ENCODE measurements at places on chromosomes 2 and 18.

DNA sequence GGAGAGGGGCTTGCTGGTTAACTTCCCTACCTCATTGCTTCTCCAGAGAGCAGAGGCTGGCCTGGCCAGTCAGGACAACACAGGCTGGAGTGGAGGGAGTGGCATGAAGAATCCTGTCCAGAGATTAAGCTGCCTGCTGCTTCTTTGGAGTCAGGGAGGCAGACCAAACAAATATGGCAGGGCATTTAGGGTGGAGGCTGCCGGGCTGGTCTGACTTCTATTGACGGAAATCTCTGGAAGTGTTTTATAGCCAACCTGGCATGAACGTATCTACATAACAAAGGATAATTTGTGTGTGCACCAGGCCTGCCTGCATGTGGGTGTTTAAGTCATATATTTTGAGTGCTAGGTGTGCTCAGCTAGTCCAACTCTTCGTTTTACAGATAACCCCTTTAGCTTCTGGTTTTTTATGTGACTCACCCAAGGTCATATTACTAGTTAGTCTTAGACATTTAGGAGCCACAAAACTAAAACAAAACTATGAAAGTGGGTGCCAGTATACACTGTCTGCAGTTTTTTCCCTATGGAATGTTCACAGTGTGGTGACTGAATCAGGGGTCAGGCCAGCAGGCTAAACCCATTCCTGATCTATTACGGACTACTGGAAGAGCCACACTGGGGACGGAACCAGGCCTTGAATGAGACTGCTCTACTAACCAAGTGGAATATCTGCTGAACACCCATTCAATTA, 5.5 kb downstream of the NPC1 start:
- DNase-seq, result no peak

- no peak for DNase-seq
These were observed 61.2 kb upstream of the B3GNT7 start for GRCh38 chr2:231334179-231334930.

- DNase-seq, result no peak
These were observed 148.6 kb upstream of the KCNJ3 start for GRCh38 chr2:154549869-154550268.

DNA sequence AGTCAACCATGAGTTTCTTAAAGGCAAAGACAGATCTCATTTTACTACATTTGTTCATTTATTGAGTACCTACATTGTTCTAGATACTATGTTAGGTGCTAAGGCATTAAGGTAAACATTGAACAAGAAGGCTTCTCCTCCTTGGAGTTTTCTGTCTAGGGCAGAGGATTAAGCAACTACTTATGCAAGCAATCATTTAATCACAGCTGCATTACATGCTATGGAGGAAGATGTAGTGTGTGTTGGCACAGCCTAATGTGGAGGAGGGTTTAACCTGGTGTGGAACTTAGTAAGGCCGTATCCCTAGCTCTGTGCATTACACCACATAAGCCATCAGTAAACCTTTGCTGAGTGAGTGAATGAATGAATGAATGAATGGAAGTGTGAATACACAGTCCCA, 106.5 kb upstream of the MAP3K20 start:
- DNase-seq, result no peak

- DNase-seq, result no peak
These were observed 1.6 kb downstream of the SETBP1 start for GRCh38 chr18:44682201-44682870.

DNA sequence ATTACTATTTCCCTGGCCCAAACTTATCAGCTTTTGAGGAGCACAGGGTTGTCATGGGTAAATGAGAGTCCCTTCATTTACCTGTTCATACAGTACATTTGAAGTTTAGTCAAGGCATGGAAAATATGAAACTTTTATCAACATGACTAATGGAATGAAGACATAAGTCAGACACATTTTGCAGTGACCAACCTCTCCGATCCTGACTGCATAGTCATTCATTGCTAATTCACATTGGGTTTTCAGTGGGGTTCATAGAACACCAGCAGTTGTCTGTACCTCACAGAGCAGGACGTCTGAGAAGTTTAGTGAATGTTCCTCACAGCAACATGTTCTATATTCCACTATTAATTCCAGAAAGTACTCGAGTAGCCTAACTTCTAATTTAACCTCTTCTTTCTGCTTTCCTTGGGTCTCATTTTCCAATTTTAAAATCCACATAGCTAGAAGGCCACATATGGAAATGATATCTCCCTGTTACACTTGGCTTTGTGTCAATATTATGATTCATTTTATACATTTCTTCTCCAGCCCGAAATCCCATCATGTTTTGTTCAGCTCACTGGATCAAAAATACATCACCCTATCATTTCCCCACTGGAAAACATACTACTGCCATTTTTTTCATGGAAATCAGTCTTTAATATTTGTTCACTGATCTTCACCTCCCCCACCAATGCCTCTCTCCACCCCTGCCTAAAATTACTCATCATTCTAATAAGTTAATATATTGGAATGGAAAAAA, 65.9 kb downstream of the CDH20 start:
- no peak for DNase-seq

DNA sequence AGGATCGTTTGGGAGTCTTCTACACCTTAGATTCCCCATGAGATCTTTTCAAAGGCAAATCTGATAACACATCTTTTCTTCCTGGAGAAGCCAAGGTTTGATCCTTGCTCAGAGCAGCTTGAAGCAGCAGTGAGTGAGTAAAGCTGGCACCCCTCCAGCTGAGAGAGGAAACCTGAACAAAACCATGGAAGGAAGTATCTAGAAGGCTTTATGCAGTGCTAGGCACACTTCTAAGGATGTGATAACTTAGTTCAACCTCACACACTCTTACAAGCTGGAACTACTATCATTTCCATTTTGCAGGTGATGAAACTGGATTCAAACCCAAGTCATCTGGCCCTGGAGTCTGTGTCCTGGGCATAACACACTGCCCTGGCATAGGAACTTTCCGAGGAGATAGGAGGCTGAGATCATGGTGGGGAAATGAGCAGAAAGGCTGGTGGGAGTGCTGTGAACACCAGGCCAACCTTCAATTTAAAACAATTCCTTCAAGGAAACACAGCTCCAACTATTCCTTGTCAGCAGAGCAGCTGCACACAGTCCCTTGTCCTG, 71.2 kb downstream of the CTAGE1 start:
- peak; percentile 18 for DNase-seq

GRCh38 chr2:121093692-121094091, 191.3 kb downstream of the TFCP2L1 start:
- DNase-seq, result no peak

- DNase-seq, result no peak
These were observed 45.7 kb downstream of the RND3 start for GRCh38 chr2:150441784-150442183.

GRCh38 chr2:144501118-144501517, 18.8 kb downstream of the ZEB2 start:
- DNase-seq, result no peak

DNA sequence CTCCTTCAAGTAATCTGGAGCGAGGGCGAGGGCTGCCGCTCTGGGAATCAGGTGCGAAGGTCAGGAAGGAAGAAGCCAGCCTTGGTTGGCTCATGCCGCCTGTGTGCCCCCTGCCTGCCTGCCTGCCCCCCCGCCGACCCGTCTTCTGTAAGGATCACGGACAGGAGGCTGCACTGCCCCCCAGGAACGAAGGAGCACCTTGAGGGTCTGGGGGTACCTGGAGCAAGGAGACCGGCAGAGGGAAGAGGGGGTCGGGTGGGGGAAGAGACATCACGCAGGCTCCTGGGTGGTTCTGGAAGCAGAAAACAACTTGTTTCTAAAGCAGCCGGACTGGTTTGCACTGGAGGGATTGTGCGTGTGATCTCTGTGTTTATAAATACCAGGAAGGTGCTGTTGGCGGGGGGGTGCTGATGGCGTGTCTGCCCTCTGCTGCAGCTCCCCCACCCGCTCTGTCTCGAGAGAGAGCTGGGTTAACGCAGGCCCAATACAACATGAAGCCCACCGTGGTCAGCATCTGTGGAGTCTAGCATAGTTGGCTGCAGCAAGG, 1.7 kb downstream of the FOSL2 start:
- DNase-seq, result no peak

- no peak for DNase-seq
These were observed 19.3 kb downstream of the GALM start for GRCh38 chr2:38685116-38685735.

- DNase-seq, result no peak
These were observed 57.3 kb downstream of the CPO start for GRCh38 chr2:206996556-206997065.

GRCh38 chr2:234691214-234691575, 194.3 kb upstream of the ARL4C start:
- DNase-seq, result no peak

DNA sequence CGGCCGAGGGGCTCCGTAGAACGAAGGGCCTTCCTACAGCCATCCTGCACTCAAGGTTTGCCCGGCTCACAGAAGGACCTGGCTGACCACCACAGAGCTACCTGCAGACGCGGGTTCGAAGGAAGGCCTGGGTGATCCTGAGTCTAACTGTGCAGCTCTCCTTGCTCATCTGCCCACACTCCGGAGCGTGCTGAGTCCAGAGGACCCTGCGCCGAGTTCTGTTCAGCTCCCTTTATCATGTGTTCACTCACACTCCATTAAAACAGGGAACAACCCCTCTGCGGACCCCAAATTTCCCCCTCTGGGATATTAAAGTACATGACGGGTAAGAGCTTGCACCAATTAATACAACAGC, 138.3 kb downstream of the PXDN start:
- no peak for DNase-seq

DNA sequence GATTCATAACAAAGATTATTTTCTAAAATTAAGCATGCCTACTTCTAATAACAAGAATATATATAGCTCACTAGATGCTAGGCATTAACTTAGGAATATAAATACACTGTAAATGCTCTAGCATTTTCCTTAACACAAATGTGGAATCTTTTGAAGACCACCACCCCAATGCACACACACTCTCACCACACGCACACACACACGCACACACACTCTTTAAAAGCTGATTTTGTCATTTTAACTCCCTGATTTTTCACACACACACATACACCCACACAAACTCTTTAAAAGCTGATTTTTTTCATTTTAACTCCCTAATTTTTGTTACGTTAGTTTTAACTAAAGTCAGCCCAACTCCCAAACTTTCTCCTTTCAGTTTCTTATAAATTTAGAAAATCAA, 3.0 kb downstream of the COL5A2 start:
- DNase-seq, result no peak

- no peak for DNase-seq
These were observed 342.1 kb downstream of the SLC4A3 start for GRCh38 chr2:219969508-219969907.

DNA sequence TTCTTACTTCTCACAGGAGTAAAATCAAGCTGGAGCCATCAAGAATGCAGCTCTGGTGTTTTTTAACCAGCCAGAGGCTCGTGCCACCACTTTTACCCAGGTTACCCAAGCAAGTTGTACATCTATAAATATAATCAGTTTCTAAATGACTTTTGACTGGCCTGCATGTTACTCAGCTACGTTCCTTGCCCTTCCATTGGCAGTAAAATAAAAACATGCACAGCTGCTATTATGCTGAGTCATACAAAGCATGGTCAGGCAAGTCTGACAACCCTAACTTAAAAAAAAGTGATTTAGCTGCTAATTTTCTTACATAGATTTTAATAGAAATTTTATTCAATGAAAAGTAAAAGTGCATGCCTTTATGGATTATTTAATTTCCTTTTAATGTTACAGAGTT, 111.7 kb upstream of the CSRNP3 start:
- no peak for DNase-seq

GRCh38 chr2:73640946-73641766, 1.1 kb downstream of the NAT8 start:
- no peak for DNase-seq

DNA sequence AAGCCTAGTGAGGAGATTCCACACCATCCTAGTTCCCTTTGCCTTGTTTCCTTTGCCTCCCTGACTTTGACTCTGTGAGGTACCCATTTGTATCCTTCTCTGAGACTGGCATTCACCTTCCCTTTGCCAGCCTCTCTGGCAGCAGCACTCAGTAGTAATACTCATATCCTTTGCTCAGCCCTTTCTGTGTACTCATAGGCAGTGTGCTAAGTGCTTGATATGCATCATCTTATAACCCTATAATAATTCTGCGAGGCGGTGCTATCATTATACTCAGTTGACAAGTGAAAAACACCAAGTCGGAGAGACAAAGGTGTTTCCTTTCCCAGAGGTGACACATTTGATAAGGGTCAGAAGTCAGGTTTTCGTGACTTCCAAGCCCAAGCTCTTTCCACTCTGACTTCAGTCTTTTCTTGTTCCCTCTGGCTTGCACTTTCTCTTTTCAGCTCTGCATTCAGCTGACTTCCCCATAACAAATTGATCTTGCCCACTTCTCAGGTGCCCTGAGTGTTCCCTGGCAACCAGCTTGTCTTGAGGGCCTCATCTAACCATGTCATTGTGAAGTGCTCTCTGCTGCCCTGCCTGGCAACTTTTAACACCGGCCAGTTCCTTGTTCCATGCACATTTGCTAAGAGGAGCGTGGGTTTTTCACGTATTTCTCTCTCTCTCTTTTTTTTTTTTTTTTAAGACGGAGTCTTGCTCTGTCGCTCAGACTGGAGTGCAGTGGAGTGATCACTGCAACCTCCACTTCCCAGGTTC, 94.5 kb upstream of the UPP2 start:
- DNase-seq, result no peak

- no peak for DNase-seq
These were observed 1.8 kb upstream of the CDH2 start for GRCh38 chr18:28178720-28179119.

- DNase-seq, result no peak
These were observed 55.6 kb downstream of the GREB1 start for GRCh38 chr2:11589316-11589940.

DNA sequence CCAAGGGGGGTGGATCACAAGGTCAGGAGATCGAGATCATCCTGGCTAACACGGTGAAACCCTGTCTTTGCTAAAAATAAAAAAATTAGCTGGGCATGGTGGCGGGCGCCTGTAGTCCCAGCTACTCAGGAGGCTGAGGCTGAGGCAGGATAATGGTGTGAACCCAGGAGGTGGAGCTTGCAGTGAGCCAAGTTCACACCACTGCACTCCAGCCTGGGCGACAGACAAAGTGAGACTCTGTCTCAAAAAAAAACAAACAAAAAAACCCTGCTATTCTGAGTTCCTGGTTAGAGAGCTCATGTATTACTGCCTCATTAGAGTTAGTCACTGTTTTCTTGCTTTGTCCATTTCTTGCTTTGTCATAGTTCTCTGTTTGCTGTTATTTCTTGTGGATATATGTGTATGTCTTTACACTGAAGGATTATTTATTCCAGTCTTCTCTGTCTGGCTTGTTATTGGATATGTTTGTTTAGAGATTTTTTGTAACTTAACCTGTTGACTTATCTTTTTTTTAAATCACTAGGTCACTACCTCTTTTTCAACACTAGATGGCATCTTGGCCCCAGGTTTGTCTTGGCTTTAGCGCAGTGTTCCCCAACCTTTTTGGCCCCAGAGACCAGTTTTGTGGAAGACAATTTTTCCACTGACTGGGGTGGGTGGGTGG, 17.0 kb downstream of the TTLL4 start:
- DNase-seq, result no peak

Data from T follicular helper cell (primary cell).